Caki2 (cell line): ENCODE measurements at places on chromosomes 5 and 9. TPM values are rescaled to one million over a fixed set of nuclear protein-coding genes. Genes with fewer than 3 reads are reported as not detected.

PCDHB10 gene
- total RNA-seq, result 0.41 and 1.2 TPM in 2 replicates

- no peak for DNase-seq
These were observed 30.2 kb upstream of the HSPA9 start for GRCh38 chr5:138605254-138605972.

DNA sequence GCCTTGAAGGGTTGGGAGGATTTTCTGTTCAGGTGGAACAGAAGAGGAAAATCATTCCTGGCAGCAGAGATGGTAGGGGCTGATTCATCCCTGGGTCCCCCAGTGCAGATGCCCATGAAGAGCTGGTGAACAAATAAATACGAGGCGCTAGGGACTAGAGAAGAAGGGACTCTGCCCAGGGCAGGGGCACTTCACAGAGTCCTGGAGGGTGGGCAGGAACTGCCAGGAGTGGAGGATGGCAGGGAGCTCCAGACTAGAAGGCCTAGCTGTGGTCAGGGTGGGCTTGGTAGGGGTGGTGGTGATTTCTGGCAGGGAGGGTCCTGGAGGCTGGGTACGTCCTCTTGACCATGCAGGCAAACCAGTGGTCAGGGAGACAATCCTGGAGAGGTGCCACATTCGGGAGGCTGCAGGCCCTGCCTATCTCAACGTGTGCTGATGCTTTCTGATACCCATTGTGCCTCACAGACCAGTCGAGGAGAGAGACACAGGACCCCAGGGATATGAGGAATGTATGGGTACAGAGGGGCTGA is 69.9 kb downstream of the CRB2 start:
- no peak for DNase-seq

- no peak for DNase-seq
These were observed 132.8 kb downstream of the CD180 start for GRCh38 chr5:67063791-67064190.

DNA sequence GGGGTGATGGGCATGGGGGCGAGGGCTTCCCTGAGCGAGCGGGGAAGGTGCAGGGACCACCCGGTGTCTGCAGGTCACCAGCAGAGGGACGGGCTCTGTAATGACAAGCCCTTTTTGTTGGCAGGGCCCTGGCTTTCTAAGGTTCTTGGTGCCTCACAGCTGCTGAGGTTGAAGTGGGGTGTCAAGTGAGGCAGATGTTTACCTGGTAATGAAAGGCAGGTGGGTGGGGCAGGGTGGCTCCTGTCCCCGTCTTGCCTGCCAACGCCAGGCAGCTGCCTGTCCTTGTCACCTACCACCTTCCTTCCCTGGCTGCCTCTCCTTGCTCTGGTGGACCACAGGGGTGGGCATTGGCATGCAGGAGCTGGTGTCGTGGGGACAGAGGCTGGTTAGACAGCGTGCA is 41.0 kb upstream of the SEMA4D start:
- no peak for DNase-seq

- no peak for DNase-seq
These were observed 140.5 kb upstream of the ACOT12 start for GRCh38 chr5:81534441-81534840.

GRCh38 chr5:113087976-113088514 is 111.4 kb downstream of the DCP2 start:
- no peak for DNase-seq

- DNase-seq, result no peak
These were observed 75.1 kb upstream of the FBN2 start for GRCh38 chr5:128613128-128613527.

DNA sequence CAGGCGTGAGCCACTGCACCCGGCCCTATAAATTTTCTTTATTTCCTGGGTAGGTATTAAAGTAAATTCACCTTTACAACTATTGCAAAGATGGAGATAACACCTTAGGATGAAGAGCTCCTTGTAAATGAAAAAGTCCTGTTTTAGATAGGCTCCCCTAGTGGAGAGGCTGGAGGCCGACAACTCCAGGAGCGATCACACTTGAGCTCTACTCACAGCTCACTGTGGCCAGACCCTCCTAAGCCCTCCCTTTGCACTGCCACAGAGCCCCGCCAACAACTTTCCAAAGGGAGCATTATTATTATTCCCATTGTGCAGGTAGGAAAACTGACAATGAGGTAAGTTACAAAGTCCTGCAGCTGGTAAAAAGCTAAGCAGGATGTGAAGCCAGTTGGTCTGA is 139.1 kb upstream of the ERCC6L2 start:
- no peak for DNase-seq

GRCh38 chr9:118635416-118635815 is 733.8 kb downstream of the BRINP1 start:
- DNase-seq, result no peak

GRCh38 chr5:1873243-1873959 is 9.3 kb downstream of the IRX4 start:
- no peak for DNase-seq
